Central memory CD4-positive, alpha-beta T cell (primary cell): ENCODE measurements at places on chromosomes 2 and 18.
A peak's percentile ranks its signal among the peaks of the same experiment; 100 is the strongest.

DNA sequence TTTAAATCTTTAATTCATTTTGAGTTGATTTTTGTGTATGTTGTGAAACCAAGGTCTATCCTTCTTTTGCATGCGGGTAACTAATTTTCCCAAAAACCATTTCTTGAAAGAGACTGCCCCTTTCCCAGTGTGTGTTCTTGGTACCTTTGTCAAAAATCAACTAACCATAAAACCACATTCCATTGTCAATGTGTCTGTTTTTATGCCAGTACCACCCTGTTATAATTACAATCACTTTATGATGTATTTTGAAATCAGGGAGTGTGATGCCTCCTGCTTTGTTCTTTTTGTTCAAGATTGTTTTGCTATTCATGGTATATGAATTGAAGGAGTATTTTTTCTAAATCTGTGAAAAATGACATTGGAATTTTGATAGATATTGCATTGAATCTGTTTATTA is 689.6 kb downstream of the TSN start:
- DNase-seq, result no peak

GRCh38 chr2:68031542-68032160 is 31.2 kb downstream of the C1D start:
- DNase-seq, result peak; percentile 5

- DNase-seq, result no peak
Observed at GRCh38 chr2:37786191-37786698, 114.8 kb upstream of the CDC42EP3 start.

GRCh38 chr2:102063487-102063911 is 71.7 kb downstream of the IL1R2 start:
- DNase-seq, result no peak

DNA sequence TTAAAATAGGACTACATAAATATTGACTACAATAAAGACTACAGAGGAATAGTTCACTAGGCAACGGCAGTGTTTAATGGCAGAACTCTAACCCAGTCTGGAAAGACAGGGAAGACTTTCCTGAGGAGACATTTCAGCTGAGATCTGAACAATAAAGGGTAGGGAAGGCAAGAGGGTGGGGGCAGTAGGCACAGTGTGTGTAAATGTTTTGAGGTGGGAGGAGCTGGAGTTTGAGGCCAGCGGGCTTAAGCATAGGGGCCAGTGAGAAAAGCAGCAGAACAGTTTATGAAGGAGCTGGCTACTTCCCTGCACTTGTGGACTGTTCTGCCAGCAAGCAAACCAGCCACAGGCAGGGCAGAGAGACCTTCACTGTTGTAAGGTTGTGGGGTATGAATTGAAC is 76.6 kb upstream of the UGP2 start:
- no peak for DNase-seq

DNA sequence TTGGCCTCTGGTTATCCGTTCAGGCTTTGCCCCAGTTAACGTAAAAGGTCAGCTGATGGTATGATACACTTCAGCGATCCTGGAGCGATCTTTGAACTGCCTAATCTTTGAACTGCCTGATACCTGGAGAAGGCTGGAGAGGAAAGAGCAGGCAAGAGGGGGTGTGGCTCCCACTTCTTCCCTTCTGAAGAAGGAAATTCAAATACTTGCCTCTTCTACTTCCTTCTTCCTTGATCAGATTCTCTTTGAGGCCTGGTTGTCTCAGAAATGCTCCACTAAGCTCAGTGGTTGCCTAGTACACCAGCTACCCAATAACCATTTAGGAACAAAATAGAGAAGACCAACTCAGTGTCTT is 619 bp downstream of the GALM start:
- peak; percentile 47 for DNase-seq

GRCh38 chr2:42150159-42150558 is 19.0 kb upstream of the EML4 start:
- no peak for DNase-seq

DNA sequence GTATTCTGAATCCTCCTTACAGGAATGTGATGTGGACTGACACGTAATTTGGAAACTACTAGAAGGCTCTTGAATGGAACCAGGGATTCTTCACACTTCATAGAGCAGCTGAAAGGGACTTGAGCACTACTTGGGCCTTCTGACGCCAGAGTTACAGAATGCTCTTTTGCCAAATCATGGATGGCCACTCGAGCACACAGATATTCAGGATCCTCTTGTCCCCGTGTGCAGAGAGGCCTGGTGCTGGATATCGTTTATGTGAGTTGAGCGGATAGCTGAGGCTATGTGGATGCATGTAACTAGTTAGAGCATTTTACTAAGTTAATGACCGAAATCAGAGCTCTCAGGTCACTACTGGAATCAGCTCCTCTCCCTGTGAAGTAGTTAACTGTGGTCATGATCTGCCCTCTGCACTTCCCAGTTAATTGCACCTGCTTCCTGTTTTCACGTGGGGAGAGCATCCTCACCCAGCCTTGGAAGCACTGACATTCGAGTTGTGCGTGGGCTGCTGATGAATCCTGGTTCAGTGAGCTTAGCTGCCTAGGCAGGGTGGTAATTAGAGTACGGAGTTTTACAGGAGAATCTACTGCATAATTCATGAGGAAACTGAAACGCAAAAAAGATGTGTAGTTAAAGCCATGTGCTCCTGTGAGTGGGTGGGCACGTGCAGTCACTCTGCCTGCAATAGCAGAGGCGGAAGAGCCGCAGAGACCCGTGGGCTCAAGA is 5.2 kb upstream of the TPO start:
- DNase-seq, result no peak

DNA sequence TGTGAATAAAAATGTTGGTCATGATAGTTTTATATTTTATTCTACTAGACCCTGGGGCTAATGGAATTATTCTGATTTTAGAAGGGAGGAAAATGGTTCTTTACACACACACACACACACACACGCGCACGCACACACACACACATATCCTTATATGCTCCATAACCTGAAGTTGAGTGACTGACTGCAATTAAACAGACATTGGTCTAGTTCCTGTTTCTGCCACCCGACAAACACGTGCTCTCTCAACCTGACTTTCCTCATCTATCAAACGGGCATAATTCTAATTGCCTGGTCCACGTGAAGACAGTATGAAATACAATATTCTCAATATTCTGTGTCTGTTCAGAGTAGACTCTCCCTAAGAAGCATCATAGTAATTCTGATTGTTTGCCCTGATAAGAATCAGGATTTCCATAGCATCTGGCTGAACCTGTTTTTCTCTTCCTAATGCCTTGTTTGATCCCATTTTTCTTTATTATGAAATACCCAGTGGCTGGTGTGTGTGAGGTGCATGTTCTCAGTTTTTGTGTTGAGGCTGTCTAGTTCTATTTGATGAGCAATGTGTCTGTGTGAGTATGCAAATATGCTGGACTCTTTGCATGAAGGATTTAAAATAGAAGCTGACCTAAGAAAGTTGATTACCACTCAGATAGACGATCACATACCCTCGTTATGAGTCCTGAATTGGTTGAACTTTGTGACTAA is 51.0 kb downstream of the SETBP1 start:
- DNase-seq, result no peak

GRCh38 chr18:65750389-65751154 is at the start of gene CDH7:
Gene CDH7, plus strand, starts transcription at chr18:65751012. Its CDS starts 11,831 bp downstream, at chr18:65762843.
- no peak for DNase-seq

GRCh38 chr2:112636605-112637288 is 9.0 kb upstream of the SLC20A1 start:
- no peak for DNase-seq

DNA sequence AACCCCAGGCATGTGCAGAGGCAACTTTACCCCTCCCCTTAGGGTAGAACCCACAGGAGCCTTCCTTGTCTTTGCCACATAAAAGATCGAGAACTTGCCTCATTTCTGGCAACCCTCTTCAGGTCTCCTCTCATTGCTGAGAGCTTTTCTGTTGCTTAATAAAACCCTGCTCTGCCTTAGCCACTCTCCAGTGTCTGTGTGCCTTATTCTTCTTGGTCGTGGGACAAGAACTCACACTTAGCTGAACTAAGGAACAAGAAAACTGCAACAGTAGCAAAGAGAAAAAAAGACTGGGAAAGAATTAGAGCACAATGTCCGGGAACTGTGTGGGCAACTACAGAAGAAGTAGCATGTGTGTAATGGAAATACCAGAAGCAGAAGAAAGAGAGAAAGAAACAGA is 56.2 kb upstream of the SMIM21 start:
- no peak for DNase-seq

DNA sequence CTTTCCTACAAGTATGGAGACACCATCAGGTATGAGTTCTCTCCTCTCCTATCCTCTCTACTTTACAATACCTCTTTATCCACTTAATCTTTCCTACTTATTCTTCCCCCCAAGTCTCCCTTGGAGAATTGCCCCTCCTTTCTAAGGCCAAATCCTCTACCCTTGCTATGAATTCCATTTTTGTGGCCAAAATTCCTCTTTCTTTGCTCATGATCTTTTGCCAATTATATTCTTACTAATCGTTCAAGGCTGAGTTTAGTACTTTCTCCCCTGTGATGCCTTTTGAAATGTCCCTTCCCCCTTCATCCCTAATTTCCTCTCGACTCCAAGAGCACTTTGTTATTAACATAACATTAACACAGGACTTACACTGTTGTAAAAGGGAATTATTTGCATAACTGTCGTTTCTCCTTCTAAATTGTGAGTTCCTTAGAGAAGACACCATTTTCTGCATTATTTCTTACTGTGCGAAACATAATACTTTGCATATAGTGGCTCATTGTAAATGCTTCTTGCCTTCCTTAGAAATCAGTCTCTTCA is 133.4 kb downstream of the KCTD1 start:
- no peak for DNase-seq

- DNase-seq, result no peak
Observed at GRCh38 chr2:25219621-25220020, 51.2 kb upstream of the POMC start.

DNA sequence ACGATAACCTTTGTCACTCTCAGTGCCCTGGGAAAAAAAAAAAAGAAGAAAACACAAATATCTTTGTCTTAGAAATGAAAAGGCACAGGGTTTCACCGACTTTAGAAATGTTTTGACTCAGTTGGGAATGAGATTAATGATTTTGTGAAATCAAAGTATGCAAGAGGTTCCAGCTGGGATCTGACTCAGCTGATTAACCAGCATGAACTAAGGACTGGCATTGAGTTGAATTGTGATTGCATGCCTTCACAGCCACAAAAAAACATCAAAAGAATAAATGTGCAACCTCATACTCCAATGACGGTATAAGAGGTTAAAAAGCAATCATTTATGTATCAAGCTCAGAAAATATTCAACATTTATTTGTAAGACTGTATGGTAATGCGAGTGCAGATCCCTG is 566.6 kb upstream of the DSEL start:
- DNase-seq, result no peak

DNA sequence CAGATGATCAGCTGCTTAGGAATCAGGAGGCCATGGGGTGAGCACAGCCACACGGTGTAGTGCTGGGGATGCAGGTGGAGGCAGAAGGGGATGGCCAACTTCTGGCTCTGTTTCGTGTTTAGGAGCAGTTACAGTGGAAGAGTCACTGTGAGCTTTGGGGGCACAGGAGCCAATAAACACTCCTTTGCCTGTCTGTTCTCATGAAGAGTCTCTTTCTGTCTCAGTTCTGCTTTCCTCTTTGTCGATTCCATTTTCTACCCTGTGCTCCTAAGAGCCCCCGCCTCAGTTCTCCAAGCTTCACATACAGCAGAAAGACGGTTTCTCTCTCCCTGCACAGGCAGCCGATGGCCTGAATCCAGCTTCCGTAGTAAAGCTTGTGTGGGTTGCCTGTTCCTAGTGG is 21.0 kb upstream of the RRM2 start:
- DNase-seq, result no peak

- DNase-seq, result no peak
Observed at GRCh38 chr2:162732946-162733698, 105.4 kb downstream of the KCNH7 start.

GRCh38 chr2:181123798-181124231 is 143.4 kb downstream of the UBE2E3 start:
- DNase-seq, result peak; percentile 84

GRCh38 chr2:636641-637405 is 40.4 kb downstream of the TMEM18 start:
- peak; percentile 33 for DNase-seq

GRCh38 chr2:128377071-128377910 is 58.6 kb upstream of the HS6ST1 start:
- DNase-seq, result no peak

- no peak for DNase-seq
Observed at GRCh38 chr2:191020742-191021381, 6.9 kb upstream of the STAT1 start.

DNA sequence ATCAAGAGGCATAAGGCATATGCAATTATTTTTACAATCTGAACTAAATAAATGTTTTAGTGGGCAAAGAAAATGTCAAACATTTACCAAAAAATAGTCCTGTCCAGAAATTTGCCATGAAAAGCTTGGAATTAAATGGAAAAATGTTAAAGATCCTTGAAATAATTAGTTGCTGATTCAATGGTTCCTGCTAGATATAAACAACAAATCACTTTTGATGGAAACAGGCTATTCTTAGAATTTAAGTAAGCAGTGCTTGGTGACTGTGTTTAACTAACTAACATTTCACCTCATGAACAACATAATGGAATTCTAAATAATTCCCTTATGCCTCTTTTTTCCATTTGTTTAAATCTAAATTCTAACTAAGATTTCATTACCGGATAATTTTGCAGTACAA is 3.9 kb downstream of the RND3 start:
- DNase-seq, result no peak

DNA sequence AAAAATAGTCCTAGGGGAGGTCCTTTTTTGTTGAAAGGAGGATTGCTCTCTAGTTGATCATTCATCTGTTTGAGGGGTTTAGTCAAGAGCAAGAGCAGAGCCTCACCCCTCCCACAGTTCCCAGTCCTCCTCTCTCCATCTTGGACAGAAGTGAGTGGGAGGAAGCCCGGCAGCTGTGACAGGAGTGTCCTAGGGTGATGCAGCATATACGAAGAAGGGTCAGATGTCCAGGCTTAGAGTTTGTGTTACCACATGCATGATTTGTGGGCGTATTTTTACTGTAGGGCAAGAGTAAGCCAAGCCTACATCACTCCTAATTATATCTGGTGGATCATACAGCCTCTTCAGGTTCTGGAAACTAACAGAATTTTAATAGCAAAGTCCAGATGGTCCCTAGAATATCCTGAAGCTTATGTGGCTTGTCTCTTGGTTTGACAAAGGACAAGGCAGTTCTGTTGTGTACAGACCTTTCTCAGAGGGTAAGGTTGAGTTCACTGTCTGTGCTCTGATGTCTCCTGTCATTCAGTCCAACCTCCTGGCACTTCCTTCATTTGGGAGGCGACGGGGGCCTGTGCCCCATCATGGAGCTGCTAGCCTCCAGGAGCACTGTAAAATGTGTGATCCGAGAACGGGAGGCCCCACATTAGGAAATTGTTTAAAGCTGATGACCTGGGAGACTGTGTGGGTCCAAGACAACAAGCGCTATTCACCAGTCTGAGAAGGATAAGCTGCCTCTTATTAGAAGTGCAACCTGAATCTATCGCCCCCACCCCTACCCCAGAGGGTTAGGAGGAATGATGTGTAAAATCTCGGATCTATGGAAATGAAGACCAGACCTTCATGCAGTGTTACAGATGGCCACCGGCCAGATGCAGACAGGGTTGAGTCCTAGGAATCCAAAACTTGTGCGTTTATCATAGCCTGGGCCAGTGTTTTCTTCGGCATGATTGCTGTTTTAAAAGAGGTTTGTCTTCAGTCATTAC is 6.9 kb downstream of the CEP68 start:
- no peak for DNase-seq
